ENCODE measurements at places on chromosomes 3 and 15. TPM values are rescaled to one million over a fixed set of nuclear protein-coding genes. Genes with fewer than 3 reads are reported as not detected.

PIK3CB gene
- total RNA-seq = 29.5 TPM

TMEM40 gene
- not detected for total RNA-seq

DNA sequence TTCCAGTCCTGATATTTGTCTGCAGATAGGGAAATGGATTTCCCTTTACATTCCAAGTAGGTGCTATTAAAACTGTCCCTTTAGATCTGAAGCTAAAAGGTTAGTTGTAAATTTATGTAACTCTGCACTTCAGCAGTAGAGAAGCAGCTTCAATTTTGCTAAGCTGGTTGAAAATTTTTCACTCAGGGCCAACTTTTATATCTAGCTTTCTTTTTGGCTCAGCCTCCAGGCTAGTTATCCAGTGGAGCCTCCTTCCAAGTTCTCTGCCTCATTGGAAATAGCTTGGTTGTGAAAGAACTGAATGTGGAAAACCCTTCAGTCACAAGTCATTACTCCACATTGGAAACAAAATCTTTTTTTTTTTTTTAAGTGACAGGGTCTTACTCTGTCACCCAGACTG, 8.2 kb upstream of the ZNF660 start:
- H3K27me3 ChIP-seq = no peaks in the 10 kb centered on the region
- H3K27ac ChIP-seq = no peak overlapping the region
- DNase-seq = no peak
- H3K4me1 ChIP-seq = no peaks in the 10 kb centered on the region

DNA sequence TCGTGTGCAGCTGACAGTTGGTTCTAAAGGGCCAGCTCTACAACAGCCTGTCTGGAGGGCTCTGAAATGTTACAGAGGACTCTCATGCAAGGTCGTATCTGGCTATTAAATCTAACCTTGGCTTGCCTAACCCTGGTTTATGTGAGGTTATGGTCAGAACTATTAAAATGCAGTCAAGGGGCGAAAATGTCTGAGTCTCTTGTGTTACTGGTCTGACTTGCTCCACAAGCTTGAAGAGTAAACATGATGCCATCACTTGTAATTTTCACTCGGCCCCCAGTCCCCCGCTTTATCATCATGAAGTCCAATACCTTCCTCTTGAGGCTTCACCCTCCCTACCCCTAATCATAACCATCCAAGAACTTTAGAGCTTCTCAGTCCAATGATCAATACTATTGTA, 9.4 kb downstream of the ENTPD3 start:
- no peaks in the 10 kb centered on the region for H3K27me3 ChIP-seq
- H3K4me1 ChIP-seq = no peaks in the 10 kb centered on the region
- DNase-seq = no peak
- no peak overlapping the region for H3K27ac ChIP-seq

- H3K27me3 ChIP-seq = no peaks in the 10 kb centered on the region
- H3K36me3 ChIP-seq = no peaks in the 10 kb centered on the region
- no peak overlapping the region for H3K27ac ChIP-seq
- DNase-seq = peak; percentile 76
- no peak overlapping the region for H3K4me3 ChIP-seq
These were observed 36.8 kb downstream of the MUC4 start for GRCh38 chr3:195774917-195775316.

GRCh38 chr15:66188464-66188863, 65.1 kb downstream of the MEGF11 start:
- H3K27ac ChIP-seq = no peak overlapping the region
- no peaks in the 10 kb centered on the region for H3K4me1 ChIP-seq
- no peak overlapping the region for H3K4me3 ChIP-seq
- H3K27me3 ChIP-seq = peaks cover 34% of the 10 kb centered on the region
- no peak for DNase-seq

Measured in sigmoid colon (tissue), 7 donors.